ENCODE measurements at places on chromosomes 16 and 17. TPM values are rescaled to one million over a fixed set of nuclear protein-coding genes. Genes with fewer than 3 reads are reported as not detected.

Gene SPHK1
- 44.8 TPM for total RNA-seq

Gene PRR14
- 23.0 TPM for total RNA-seq

Gene NOTUM
- total RNA-seq, result 0.53 TPM

Gene METRN
- total RNA-seq, result 216 TPM

Gene FOXL1
- total RNA-seq, result 2.0 TPM

Gene SLC4A1
- not detected for total RNA-seq
